Cardiac fibroblast (primary cell): ENCODE measurements at places on chromosomes 16 and 17.

DNA sequence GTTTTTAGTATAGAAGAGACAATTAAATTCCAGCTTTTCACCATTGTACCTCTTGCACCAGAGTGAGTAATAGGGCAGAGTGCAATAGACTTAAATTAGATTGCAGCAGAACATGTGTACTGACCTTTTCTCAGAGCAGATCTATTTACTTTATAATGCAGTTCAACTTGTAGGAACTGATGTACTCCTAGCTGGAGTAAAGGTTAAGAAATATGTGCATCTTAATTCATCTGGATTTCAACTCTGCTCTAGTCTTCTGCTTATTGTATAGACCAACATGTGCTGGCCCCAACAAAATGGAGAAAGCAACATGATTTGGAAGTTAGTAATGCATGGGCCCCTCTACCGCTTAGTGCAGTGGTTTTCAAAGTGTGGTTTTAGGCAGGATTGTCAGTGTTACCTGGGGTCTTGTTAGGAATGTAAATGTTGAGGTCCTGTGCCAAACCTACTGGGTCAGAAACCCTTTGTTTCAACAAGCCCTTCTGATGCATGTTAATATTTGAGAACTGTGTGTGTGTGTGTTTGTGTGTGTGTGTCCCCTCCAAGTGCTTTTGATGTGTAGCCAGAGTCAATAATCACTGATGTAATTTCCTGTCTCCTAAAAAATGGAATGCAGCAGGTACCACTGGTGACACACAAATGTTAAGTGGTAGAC is 138.6 kb downstream of the TOX3 start:
- DNase-seq, result no peak

DNA sequence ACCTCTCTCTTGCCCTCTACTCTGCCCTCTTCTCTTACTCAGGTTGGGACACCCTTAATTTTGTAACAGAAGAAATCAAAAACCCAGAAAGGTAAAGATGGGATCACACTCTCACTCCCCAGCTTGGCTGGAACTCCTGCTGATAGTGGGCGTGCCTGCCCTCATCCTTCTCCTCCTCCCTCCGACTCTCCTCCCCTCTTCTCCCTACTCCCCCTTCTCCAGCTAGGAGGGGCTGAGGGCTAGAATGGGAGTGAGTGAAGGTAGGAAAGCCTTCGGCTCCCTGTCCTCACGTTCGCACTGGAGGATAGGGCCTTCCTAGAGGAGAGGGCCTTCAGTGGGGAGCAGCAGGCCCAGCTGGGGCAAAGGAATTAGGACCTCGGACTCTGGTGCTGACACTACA is 20.3 kb downstream of the SLC7A6OS start:
- no peak for DNase-seq

DNA sequence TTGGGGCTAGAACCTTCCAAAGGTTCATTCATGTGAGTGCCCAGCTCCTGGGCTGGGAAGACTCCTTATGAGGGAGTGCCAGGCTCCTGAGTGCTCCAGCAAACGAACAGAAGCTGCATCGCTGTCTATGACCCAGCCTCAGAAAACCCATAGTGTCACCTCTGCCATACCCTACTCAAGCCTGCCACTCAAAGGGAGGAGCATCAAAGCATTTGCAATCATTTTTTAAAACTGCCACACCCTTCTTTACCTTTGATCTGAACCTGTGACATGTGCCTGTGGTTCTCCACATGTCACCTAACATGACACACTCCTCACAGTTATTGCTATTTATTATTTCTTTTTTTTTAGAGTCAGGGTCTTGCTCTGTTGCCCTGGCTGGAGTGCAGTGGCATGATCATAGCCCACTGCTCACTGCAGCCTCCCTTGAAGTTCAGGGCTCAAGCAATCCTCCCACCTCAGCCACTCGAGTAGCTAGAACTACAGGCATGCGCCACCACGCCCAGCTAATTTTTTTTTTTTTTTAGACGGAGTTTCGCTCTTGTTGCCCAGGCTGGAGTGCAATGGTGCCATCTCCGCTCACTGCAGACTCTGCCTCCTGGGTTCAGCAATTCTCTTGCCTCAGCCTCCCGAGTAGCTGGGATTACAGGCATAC is 7.3 kb upstream of the KDM8 start:
- DNase-seq, result no peak

DNA sequence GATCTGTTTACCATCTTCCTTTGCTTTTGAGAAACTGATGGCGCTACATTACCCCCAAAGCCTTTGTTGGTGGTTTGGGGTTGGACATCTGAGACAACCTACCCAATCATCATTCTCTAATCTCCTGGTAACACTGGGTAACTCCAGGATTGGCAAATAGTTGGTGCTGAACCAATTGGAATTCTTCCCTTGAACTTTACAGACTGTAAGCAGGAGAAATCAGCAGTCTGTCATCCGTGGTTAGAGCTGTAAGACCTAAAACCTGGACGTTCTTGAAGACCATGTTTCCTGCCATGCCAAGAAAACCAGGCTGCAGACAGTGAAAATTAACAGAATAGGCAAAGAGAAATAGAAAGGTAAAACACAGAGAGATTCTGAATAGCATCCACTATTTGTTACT is 398.8 kb upstream of the SALL1 start:
- peak; percentile 52 for DNase-seq

DNA sequence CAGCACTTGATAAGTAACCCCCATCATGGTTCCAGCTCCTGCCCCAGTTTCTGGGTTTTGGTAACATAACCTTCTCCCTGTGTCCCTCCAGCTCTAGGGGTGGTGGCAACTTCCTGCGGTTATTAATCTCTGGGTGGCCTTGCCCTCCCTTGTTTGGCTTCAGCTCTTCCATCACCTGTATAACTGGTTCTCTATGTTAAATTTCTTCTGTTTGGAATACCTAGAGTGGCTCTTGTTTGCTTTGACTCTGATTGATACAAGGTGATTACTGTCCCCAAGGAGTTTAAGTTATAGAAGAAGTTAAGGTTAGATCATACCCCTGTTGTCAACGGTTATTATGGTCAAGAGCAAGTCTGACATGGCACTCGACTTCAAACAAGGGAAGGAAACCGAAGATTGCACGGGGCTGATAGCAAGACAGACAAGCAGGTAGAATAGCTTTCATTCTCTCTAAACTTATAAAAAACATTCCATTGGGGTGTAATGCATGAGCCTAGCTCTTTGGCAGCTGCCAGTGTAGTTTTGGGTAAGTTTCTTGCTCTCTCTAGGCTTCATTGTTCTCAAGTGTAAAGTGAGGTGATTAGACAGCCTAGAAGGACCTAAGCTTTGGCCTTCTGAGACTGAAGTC is 11.0 kb upstream of the CCR7 start:
- no peak for DNase-seq

GRCh38 chr16:4330277-4330874 is 14.5 kb downstream of the GLIS2 start:
- peak; percentile 78 for DNase-seq

GRCh38 chr17:62637809-62638208 is 10.3 kb downstream of the MRC2 start:
- no peak for DNase-seq

DNA sequence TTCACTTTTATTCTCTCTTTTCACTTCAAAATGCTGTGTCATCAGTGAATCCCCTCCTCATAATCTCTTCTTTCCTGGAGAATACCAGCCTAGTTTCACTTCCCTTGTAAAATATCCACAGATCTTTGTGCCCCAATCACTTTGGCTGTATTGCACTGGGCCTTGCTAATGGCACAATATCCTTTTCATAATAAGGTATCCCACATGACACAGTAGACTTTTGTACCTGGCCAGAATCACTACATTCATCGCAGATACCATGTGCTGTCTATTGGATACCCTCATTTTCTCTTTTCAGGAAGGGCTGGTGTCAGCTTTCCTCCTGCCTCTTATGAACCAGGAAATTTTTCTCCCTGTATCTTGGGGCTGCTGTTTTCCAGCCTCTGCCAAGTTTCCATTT is 25.7 kb upstream of the TOX3 start:
- no peak for DNase-seq

DNA sequence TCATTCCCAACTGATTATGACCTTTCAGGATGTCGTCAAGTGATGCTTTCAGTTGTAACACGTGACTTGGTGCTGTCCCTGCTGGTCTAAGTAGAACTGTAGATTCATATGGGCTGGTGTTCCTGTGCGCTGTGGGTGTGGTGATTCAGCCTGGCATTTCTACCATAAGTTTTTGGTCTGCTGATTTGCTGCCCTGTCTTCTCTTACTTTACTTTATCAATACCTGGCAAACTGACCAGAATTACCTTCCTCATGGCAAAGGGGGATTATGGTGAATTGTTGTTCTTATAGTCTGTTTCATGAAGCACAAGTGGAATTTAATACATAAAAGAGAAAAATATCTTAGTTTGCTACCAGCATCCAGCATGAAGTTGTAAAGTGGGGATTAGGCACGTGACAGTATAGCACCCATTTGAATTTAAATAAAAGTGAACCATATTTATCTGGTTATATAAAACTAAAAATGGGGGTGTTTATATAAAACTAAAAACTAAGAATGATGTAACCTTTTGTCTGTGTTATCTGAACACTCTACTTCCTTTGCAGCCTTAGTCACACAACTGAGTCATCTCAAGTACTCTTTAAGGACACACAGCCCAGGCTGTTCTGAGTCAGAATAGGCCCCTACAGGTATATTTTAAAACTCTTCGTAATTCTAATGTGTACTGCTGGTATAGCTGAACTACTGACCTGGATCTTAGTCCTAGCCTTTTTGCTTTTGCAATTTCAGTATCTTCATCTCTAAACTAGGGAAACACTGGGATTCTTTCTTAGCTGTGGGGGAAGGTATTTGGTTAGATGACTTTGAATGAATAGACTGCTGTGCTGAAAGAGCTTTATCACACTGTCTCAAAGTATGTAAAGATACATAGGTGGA is 28.3 kb downstream of the TTC19 start:
- peak; percentile 96 for DNase-seq
